ENCODE measurements at places on chromosomes 2 and 18.

DNA sequence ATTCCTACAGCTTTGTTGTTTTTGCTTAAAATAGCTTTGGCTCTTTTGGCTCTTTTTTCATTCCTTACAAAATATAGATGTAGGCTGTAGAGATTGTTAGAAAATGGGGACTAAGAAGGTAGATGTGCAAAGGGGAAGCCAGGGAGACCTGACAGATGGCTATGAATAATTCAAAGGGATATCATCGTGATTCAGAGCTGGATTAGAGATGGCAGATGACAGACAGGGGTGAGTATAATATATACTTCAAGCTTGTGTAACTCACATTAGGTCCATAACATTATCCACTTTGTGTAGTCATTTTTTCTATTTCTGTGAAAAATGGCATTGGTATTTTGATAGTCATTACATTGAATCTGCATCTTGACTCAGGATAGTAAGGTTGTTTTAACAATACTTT lies 422.9 kb upstream of the ST6GAL2 start:
- DNase-seq = no peak

GRCh38 chr2:113891265-113891959 lies 1.5 kb downstream of the ACTR3 start:
- DNase-seq = no peak

DNA sequence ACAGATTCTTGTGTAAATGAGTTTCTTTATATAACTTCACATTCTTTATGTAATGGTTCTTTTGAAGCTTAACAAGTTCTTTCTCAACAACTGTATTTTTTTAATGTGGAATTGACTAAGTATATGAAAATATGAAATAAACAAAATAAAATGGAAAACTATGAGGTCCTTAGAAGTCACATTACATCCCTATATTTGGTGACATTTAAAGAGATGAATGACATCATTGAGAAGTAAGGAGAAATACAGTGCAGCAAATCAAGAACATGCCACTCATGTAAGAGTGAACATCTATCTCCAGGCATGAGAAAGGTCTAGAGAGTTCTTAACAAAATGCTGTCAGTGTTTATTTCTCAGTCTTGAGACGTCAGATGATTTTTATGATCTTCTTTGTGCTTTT lies 39.0 kb upstream of the AAK1 start:
- DNase-seq = no peak

DNA sequence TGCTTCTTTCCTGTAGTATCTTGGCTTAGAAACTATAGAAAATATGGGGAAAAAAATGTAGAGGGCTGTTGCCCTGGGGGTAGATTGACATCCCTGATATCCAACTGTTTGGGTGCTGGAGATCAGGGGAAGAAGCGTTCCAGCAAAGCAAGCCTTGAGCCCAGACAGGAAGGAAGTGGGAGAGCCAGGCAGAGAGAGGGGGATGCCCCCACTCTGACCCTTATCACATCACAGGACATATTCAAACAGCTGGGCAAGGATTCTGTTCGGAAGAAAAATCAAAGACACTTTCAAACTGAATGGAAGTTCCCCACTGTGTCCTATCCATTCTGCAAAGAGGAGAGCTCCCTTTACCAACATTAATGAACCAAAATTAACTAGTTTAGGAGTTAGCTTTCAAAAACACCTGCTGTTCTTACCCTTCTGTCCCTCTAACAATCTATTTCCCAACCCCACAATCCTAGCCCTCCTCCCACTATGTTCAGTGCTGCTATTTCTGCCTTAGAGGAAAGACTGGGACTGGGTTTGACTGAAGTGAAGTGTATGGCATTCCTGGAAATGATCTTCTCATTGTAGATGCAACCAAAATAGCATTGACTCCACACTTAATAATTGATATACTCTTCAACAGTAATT lies 16.9 kb upstream of the KCNG3 start:
- DNase-seq = no peak

GRCh38 chr2:227817850-227818674 lies 4.4 kb downstream of the CCL20 start:
- DNase-seq = no peak

DNA sequence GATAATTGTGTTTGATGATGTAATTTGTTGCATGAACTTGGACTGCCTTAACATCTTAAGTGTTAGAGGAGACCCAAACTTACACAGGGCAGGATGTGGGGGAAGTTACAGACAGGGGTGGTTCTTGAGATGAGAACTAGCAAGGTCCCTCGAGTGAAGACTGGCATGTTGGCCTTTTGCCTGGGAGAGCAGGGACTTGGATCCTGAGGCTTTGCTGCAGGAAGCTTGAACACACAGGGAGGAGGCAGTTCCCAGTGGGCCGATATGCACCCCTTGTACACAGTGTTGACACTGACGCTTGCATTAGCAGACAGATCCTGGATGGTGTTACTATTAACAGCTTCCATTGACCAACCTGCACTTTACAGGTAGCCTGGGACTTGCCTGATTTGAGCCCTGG lies 47.5 kb downstream of the CHRNA1 start:
- DNase-seq = no peak

DNA sequence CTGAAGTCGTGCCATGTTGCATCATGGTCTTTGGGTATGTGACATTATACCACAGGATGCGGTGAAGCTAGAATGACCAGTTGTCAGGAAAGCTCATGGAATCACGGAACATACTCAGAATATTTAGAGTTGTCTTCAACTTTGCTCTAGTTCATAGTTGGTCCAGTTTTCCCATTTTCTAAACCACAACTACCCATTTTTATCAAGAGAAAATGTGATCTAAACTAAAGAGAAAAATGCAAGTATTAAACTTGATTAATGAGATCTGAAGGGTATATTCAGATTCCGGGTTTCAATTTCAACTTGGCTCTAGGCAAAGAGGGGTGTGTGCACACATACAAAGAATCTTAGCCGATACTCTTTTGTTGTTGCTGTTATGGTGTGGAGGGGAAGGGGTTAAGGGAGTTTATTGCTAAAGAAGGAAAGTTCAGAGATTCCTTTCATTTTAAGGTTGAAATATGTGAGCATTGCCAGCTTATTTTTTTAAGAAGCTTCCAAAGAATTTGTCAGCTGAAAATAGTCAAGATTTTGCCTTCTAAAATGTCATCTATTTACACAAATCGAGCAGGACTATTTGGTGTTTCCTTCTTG lies 516.6 kb upstream of the ZEB2 start:
- DNase-seq = no peak

- DNase-seq = no peak
Measured at GRCh38 chr2:134839649-134840048, 1.2 kb downstream of the ACMSD start.

GRCh38 chr2:167191588-167191987 lies 303.3 kb downstream of the XIRP2 start:
- no peak for DNase-seq

GRCh38 chr18:62784966-62785413 lies 69.6 kb downstream of the PHLPP1 start:
- DNase-seq = no peak

DNA sequence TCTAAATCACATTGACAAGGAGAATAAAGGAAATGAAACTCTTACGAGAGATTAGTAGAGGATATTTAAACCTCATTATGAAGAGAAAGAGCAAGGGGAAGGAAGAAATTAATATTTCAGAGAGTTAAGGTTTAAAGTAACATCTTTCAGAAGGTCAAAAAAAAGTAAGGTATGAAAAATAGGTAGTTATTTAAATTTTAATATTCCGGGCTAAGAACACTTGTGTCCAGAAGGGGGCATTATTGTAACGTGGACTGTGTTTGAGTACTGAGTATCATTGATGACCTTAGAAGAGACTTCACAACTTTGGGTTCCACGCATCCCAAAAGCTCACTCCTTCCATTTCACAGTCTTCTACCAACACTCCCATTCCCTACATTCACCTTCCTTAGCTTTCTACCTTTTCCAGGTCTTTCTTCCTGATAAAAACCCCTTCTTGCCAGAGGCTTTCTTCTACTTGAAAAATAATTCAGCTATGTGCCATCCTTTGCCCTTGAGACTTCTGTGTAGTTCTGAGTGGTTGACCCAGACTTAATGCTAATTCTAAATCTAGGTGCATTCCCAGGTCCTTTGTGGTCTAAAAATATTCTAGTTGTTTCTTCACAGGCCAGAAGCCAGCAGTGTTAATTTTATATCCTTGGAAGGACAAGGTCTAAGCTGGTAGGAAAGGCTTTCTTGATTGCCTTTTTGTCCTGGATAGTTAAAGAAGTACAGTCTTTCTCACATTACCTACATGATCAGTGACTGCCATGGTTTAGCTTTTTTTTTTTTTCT lies 16.5 kb downstream of the DYNC1I2 start:
- no peak for DNase-seq

DNA sequence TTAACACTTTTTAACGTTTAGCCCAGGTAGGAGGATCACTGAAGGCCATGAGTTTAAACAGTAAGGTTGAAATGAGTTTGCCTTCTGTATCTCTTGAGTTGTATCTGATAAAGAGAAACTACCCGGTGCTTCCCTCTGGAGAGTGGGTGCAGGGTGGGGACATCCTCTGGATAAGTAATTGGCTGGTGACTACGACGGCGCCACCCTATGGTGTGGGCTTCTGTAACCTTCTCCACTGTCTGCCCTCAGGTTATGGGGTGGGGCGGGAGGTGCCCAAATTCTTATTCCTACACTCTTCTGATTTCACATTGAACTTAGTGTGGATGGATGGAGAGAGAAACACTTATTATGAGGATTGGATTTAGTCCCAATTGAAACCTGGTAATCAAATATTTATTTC lies 68.8 kb downstream of the LDLRAD4 start:
- no peak for DNase-seq

DNA sequence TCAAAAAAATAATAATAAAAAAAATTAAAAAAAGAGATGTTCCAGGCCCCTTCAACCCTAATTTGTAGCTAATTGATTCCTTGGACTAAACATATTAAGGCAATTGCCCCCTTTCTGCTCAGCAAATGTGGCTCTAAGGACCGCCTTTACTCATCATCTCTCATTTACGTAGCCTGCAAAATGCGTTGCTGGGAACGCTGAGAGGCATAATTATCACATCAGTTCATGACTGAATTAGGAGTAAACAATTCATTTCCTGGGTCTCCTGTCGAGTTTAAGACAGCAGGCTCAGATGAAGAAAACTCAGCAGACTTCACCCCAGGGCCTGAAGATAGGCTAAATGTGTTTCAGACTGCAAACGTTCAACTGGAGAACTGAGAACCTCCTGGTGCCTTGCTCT lies 413.5 kb downstream of the NBAS start:
- DNase-seq = no peak

DNA sequence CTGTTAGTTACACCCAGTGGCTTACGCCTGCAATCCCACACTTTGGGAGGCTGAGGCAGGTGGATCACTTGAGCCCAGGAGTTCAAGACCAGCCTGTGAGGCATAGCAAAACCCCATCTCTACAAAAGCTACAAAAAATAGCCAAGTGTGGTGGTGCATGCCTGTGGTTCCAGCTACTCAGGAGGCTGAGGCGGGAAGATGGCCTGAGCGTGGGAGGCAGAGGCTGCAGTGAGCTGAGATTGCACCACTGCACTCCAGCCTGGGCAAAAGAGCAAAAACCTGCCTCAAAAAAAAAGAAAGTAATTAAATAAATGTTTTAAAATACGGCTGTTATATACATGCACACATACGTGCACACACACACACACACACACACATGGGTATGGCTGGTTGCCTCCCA lies 194.8 kb downstream of the HDAC4 start:
- no peak for DNase-seq

GRCh38 chr2:233203060-233203459 lies 48.4 kb upstream of the ATG16L1 start:
- DNase-seq = no peak

DNA sequence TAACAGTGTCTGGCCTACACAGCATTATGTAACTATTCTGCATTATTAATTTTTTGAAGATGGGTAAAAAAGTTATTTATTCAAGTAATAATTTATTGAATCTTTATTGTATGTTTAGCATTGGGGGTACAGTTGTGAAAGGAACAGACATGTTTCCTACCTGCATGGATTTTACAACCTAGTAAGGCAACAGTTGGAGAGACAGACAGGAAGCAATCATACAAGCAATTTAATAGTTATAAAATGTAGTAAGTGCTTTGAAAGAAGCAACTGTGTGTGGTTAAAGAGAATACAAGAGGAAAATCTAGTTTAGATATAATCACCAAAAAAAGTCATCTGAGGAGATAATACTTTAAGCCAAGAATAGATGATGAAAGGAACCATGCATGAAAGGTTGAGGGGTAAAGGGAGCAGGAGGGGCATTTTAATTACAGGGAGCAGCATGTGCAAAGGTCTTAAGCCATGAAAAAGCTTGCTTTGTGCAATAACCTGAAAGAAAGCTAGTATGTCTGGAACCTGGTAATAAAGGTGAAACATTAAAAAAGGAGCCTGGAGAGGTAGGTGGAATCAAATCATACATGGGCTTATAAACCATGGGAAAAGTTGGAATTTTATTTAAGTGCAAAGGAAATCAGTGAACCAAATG lies 140.8 kb downstream of the PIK3C3 start:
- DNase-seq = no peak

GRCh38 chr2:184444217-184444616 lies 154.1 kb upstream of the ZNF804A start:
- no peak for DNase-seq

GRCh38 chr2:155547571-155547970 lies 785.0 kb downstream of the NR4A2 start:
- DNase-seq = no peak

- no peak for DNase-seq
Measured at GRCh38 chr18:75433098-75433497, 5.6 kb upstream of the SMIM21 start.

DNA sequence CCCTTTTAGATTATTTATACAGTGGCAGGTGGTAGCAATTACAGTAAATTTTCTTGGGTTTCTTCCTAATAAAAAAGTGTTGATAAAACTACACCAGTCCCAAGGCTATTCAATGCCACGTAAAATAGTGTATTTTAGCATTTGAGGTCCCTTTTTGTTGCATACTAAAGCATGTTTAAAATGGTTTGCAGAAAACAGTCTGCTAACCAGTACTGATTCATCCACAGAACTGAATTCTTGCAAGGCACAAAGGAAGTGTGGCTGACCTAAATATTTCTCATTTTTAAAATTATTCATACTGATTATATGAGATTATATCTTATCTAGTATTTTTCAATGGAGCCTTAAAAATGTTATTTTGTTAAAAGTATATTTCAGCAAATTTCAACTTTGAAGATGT lies 98.1 kb downstream of the SMAD2 start:
- no peak for DNase-seq

DNA sequence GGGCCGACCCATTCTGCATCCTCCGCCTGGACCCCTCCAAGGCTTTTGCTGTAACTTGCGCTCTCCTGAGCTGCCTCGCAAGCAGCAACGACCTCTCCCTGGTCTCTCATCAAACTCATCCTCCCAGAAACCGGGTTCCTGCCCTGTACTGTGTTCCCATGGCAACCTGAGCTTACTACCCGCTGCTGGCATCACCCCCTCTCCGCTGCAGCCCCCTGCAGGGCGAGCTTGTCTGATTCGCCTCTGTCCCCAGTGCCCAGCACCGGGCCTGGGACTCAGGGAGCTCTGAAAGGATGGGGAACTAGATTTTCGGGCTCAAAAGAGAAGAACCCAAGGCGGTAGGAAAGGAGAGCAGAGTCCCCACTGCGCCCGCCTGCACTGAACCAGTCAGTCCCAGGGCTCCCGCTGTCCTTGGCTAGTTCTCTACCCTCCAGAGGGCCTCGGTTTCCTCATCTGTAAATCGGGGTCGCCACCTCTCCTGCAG lies 463 bp downstream of the HS1BP3 start:
- DNase-seq = peak; percentile 21

- DNase-seq = no peak
Measured at GRCh38 chr2:189819297-189819704, 35.1 kb downstream of the PMS1 start.

- no peak for DNase-seq
Measured at GRCh38 chr2:211416373-211416772, 860.0 kb downstream of the CPS1 start.

- no peak for DNase-seq
Measured at GRCh38 chr2:176646033-176646615, 376.9 kb downstream of the MTX2 start.
